ENCODE measurements at places on chromosomes 4 and X.

- no peak for DNase-seq
These were observed 194.0 kb upstream of the MAB21L2 start for GRCh38 chr4:150387981-150388380.

DNA sequence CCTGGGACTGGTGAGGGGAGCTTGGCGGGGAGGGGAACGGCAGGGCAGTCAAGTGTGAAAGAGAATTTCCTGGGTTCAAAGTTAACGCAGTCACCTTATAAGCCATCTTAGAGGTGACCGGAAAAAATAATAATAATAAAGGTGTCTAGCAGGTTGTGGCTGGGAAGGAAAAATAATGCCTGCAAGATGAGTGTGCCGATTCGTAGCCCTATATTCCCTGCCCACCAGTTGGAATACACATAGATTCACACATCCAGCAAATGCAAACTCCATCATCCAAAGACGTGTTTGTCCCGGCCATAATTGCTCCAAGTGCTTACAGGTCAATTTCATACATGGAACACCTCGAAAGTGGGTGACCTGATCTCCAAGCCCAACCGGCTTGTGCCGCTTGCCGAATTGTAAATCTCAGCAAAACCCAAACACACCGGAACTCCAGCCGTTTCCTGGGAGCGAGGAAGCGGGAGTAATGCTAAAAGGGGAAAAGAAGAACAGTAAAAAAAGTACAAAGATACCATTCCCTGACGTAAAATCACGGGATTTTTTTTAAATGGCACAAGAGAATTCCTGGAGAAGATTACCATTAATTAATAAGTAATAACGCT, 1.3 kb upstream of the FAT1 start:
- DNase-seq: no peak

DNA sequence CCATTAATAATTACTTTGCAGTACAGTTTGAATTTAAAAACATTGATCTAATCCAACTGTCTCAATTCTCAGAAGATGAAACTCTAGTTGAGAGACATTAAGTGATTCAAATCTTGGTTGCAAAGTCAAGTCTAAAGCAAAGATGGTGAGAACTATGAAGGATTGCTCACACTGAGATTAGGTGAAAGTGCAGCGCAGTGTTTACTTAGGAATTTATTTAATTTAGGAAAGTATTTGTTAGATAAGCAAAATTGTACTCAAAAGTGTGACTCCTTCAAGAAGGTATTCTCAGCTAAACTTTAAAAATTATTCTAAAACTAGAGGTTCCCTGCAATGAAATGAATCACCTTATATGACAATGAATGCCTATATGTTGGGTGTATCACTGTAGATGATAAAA, 454.9 kb downstream of the PDGFC start:
- no peak for DNase-seq

- DNase-seq: no peak
These were observed 29.4 kb upstream of the OPHN1 start for GRCh38 chrX:68462653-68463052.

GRCh38 chr4:27018076-27018475, 157.4 kb downstream of the STIM2 start:
- no peak for DNase-seq

DNA sequence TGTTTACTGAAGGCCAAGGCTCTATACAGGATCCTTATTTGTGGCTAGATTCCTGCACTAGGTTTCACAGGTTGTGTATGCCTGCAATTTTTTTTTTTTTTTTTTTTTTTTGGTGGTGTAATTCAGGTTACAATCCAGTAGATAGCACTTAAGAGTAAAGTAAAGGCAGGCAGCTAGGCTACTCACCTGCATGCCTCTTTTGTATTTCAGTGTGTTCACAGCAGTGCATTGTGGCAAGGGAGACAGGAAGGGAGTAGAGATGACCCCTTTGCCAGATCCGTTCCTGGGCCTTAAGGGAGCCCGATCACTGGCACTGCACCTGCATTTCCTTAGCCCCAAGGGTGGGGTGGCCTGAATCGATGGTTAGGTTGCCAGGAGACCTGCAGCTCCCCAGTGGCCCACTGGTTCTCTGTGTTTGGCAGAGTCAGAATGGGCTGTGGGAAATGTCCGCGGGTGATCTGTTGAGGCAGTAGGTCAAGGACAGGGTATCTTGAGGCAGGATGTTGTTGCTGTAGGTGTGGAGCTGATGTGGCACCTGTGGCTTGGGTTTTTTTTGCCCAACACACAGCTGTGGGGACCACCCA, 374.9 kb upstream of the AADAT start:
- no peak for DNase-seq

DNA sequence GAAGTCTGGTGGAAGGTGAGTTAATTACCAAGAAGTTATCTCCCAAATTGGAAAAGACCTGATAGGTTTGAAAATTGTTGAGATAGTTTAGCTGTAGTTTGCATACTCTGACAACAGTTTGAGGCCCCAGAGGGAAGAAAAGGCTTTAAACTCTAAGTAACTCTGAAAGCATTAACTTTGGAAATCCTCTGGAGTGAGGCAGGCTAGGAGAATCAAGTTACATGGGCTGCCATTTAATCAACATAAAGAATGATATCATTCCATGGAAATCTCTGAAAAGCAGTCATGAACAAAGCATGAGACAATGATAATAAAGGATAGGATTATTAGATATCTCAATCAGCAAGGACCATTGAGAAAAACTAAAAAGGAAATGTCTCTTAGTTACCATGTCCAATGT, 647.1 kb downstream of the ANKRD50 start:
- DNase-seq: no peak

- no peak for DNase-seq
These were observed 149.3 kb downstream of the NWD2 start for GRCh38 chr4:37393889-37394288.

- DNase-seq: no peak
These were observed 53.7 kb upstream of the SMAD1 start for GRCh38 chr4:145427991-145428390.

DNA sequence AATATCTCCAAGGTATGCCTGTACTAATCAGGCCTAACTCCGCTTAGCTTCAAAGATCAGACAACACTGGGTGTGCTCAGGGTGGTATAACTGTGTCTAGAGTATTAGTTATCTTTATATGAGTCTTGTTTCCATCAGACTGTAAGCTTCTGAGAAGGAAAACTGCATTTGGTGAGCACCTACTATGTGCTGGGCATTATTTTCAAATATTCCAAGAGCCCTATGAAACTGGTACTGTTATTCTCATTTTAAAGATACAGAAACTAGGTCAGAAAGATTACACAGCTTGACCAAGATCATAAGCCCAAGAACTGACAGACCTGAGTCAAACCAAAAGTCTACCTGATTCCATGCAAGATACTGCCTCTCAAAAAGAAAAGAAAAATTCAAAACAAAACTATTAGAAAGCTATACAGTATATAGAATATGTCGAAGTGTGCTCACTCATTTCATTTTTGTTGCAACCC, 44.4 kb downstream of the LRBA start:
- no peak for DNase-seq

GRCh38 chr4:169934794-169935429, 91.3 kb downstream of the MFAP3L start:
- DNase-seq: no peak

DNA sequence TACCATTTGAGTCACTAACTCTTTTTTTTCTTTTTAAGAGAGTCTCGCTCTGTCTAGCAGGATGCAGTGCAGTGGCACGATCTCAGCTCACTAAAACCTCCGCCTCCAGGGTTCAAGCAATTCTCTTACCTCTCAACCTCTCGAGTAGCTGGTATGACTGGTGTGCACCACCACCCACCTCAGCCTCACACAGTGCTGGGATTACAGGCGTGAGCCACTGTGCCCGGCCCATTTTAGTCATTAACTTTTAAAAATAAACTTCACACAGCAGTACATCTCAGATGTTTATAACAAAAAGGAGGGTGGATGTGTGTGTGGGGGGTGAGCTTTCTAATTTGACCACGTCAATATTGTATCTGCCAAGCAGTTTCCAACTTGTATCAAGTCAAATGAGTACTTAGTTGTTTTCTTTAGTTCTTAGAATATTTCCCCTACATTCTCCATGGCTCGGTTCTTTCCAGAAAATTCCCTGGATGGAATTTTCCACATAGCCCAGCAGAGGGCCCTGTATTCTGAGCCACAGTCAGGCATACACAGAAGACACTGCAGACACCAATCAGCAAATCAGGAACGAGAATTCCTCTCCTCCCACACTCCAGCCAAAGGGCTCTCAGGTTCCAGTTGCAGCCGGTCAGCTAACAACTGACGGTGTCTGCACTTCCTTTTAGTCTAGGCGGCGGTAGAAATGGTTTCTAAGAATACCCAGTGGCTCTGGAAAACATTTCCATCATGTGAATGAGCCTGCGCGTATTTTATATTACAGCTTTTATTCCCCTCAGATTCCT, 20.1 kb upstream of the ARAF start:
- DNase-seq: no peak

DNA sequence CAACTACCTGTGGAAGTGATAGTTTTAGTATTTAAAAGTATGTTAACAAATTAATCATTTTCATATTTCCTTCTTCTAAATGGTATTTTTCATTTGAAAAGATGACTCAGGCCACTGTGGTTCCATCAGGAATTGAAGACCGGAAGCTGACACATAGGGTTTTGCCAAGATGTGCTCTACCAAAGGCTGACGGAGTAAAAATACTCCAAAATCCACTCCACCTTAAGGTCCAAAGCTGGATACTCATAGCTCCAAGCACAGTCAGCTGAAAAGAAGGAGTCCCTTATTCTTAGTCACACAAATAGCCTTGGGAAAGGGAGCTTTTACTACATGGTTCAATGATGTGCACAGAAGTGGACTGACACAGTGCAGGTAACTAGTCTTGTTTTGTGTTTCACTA, 472.0 kb downstream of the ARAP2 start:
- no peak for DNase-seq

- no peak for DNase-seq
These were observed 85.0 kb upstream of the BEND4 start for GRCh38 chr4:42237451-42237850.

- no peak for DNase-seq
These were observed 70.8 kb downstream of the PPARGC1A start for GRCh38 chr4:23819041-23819511.

GRCh38 chrX:3609810-3610209, 103.6 kb downstream of the PRKX start:
- no peak for DNase-seq

DNA sequence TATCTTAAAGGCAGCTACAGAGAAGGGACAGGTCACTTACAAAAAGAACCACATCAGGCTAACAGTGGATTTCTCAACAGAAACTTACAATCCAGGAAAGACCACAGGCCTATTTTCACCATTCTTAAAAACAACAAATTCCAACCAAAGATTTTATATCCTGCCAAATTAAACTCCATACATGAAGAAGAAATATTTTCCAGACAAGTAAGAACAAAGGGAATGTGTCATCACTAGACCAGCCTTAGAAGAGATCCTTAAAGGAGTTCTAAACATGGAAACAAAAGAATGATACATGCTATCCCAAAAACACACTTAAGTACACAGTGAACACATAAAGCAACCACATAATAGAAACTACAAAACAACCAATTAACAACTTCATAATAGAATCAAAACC, 105.6 kb downstream of the ANXA10 start:
- DNase-seq: no peak

DNA sequence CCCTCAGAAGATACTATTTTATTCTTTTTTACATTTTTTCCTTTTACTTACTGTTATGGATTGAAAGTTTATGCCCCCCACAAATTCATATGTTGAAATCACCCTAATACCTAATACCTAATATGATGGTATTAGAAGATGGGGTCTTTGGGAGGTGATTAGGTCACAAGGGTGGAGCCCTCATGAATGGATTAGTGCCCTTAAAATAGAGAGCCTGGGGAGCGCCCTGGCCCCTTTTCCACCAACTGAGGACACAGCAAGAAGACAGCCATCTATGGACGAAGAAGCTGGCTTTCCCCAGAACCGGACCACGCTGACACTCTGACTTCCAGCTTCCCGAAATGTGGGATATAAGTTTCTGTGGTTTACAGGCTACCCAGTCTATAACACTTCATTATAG, 58.6 kb upstream of the FAT1 start:
- DNase-seq: no peak

DNA sequence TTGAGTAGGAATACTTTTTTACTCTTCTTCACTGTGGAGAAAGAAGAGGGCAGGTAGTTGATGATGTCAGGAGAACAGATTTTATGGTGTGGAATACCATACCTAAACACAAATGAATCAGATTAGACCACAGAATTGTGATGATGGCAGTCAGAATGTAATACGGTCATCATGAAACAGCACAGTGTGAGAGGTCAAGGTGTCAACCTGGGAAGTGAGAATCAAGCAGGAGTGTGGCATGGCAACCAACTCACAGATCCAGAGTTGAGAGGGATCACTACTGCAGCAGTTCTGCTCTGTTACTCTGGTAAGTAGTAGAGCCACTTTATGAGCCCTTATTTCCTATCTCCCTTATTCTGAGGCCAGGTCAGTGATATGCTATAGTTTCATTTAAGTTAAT, 27.7 kb downstream of the METTL14 start:
- no peak for DNase-seq

GRCh38 chr4:14615671-14616070, 386.6 kb upstream of the CPEB2 start:
- DNase-seq: no peak

- DNase-seq: no peak
These were observed 73.7 kb upstream of the STIM2 start for GRCh38 chr4:26786916-26787315.

DNA sequence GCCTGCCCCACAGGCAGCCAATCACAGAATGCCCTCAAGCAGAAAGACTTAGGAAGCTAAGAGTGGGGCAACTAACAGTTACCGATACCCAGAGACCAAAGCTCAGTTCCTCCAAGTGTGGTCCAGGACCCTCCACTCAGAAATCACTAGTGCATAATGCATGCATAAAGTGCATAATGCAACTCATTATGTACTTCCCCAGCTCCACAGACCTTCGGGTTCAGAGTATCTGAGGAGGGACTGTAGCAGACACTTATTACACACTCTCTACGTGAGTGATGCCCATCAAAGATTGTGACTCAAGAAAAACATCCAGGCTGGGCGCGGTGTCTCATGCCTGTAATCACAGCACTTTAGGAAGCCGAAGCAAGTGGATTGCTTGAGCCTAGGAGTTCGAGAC, 328.0 kb downstream of the BCOR start:
- no peak for DNase-seq

DNA sequence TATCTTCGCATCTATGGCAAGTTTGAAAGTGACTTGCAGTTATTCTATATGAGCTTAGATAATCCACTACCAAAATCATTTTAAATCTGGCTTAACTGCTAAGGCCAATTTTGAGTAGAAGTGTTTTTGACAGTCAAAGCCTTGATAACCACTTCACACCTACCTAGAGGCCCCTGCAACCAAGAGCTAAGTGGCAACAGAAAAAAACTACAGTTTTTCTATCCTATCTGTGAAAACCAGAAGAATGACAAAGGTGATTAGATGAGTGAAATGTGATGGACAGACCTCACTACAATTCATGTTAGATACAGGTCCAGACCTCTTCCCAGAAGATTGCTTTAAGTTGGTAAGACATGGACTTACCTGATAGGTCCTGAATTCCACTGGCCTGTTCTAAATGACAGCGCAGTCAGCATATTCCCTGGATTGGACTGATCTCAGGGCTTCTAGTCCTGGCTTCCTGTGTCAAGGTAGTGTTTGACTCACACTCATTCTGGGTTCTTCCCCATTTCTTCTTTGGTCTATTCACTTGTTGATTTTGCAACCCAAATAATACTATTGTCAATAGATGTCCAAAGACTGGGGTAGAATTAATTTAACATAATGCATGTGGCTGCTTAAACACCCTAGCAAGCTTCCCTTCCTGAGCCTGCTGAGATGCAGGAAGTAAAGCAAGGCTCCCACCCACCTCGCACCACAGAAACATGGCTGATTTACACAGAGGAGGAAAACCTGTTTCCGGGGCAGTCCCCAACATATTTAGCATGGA, 65.1 kb downstream of the PPP3CA start:
- DNase-seq: peak; percentile 1

- DNase-seq: no peak
These were observed 48.2 kb downstream of the HADH start for GRCh38 chr4:108037884-108038283.
